Fibroblast of the aortic adventitia (primary cell): ENCODE measurements at places on chromosomes 1 and 21. TPM values are rescaled to one million over a fixed set of nuclear protein-coding genes. Genes with fewer than 3 reads are reported as not detected.

DNA sequence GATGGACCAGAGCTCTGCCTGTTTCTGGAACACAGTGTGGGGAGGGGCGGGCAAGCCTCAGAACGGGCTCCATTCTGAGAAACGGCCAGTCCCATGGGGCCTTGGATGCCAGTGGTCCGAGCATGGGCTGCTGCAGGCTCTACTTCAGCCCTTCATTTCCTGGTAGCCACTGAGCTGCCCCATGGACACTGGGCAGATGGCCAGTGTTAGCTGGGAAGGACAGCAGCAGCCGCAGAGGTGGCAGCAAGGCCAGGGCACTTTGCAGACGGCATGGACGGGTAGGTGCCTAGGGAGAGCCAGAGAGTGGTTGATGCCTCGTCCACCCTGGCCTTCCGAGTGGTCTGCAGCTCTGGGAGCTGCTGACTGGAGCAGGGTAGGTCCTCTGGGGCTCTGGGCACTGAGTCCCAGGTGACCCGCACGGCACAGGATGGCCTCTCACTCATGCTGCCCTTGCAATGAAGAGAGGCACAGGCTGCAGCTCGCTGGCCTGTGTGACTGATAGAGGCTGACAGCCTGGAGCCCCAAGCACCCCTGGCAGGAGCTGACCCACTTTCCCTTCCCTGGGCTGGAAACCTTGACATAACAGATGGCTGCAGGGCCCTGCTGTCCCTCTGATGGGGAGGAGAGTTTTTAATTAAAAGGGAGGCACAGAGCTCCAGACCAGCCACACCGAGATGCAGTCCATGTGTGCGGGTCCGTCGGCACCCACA, 87.7 kb upstream of the COL6A1 start:
- DNase-seq = no peak

Gene DRAXIN
- 2.4 TPM in 1 of 2 replicates, not detected in the other for total RNA-seq

Gene SAMSN1
- 0.27 TPM in 1 of 2 replicates, not detected in the other for total RNA-seq

- no peak for DNase-seq
Observed at GRCh38 chr1:155529929-155530328, 32.7 kb downstream of the ASH1L start.

GRCh38 chr1:12276225-12276624, 46.4 kb downstream of the VPS13D start:
- peak; percentile 73 for DNase-seq

- DNase-seq = peak; percentile 95
Observed at GRCh38 chr1:117695796-117696490, 90.1 kb downstream of the TENT5C start.
